Stimulated activated naive B cell treated with anti-CD40 and anti-IgM and Interleukin-4, amounts not matched to agents 10 μg/mL and 1 μg/mL and 100 μg/mL, for 72 hours (primary cell): ENCODE measurements at places on chromosomes 4 and X.

- no peaks in the 10 kb centered on the region for H3K36me3 ChIP-seq
- no peak for DNase-seq
- no peak overlapping the region for H3K27ac ChIP-seq
- H3K4me3 ChIP-seq: no peak overlapping the region
- H3K27me3 ChIP-seq: peaks cover under 1% of the 10 kb centered on the region
- H3K4me1 ChIP-seq: no peaks in the 10 kb centered on the region
Measured at GRCh38 chr4:95155759-95156451, 392.9 kb downstream of the UNC5C start.

- H3K4me3 ChIP-seq: peak overlapping the region; percentile 31
- DNase-seq: peak; percentile 43
- H3K36me3 ChIP-seq: no peaks in the 10 kb centered on the region
Measured at GRCh38 chr4:140243278-140243753, 89.3 kb upstream of the MAML3 start.

- H3K27me3 ChIP-seq: peaks cover 13% of the 10 kb centered on the region
- peaks cover 28% of the 10 kb centered on the region for H3K4me1 ChIP-seq
- peak overlapping the region; percentile 60 for H3K27ac ChIP-seq
- H3K4me3 ChIP-seq: no peak overlapping the region
- peaks cover 24% of the 10 kb centered on the region for H3K36me3 ChIP-seq
Measured at GRCh38 chrX:10126044-10126443, 30.7 kb upstream of the CLCN4 start.

GRCh38 chrX:1392376-1393068, 609 bp upstream of the SLC25A6 start:
- H3K27ac ChIP-seq: peak overlapping the region; percentile 99
- H3K36me3 ChIP-seq: peaks cover 73% of the 10 kb centered on the region
- H3K27me3 ChIP-seq: no peaks in the 10 kb centered on the region

GRCh38 chr4:151624626-151625565, 135.9 kb downstream of the GATB start:
- H3K4me3 ChIP-seq: no peak overlapping the region
- no peaks in the 10 kb centered on the region for H3K4me1 ChIP-seq
- no peaks in the 10 kb centered on the region for H3K36me3 ChIP-seq
- DNase-seq: no peak

DNA sequence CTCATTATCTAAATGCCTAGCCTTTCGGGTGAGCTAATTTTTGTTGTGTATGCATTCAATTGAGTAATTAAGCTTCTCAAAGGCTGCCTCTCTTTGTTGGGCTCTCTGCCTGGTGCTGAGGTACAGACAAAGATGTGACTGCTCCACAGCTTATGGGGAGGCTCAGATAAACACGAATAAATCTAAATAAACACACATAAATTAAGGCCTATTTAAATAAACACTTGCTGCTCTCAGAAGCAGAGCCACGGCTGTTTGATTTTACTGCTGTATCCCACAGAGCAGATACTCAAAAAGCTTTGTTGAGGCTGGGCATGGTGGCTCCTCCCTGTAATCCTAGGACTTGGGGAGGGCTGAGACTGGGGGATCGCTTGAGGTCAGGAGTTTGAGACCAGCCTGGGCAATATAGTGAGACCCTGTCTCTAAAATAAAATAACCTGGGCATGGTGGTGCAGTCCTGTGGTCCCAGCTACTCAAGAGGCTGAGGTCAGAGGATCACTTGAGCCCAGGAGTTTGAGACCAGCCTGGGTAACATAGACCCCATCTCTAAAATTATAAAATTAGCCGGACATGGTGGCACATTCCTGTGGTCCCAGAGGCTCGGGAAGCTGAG, 8.4 kb upstream of the CD99 start:
- DNase-seq: no peak
- H3K36me3 ChIP-seq: peaks cover 21% of the 10 kb centered on the region
- H3K27ac ChIP-seq: no peak overlapping the region
- H3K27me3 ChIP-seq: no peaks in the 10 kb centered on the region
- no peaks in the 10 kb centered on the region for H3K4me1 ChIP-seq

GRCh38 chrX:136909706-136910564, 29.4 kb upstream of the RBMX start:
- peaks cover 2% of the 10 kb centered on the region for H3K36me3 ChIP-seq
- H3K27ac ChIP-seq: peak overlapping the region; percentile 89
- no peaks in the 10 kb centered on the region for H3K27me3 ChIP-seq
- peaks cover 15% of the 10 kb centered on the region for H3K4me1 ChIP-seq
- peak; percentile 19 for DNase-seq

GRCh38 chr4:41514766-41515481, 23.0 kb upstream of the LIMCH1 start:
- H3K4me1 ChIP-seq: no peaks in the 10 kb centered on the region
- DNase-seq: no peak
- no peak overlapping the region for H3K4me3 ChIP-seq
- no peak overlapping the region for H3K27ac ChIP-seq
- H3K36me3 ChIP-seq: no peaks in the 10 kb centered on the region

DNA sequence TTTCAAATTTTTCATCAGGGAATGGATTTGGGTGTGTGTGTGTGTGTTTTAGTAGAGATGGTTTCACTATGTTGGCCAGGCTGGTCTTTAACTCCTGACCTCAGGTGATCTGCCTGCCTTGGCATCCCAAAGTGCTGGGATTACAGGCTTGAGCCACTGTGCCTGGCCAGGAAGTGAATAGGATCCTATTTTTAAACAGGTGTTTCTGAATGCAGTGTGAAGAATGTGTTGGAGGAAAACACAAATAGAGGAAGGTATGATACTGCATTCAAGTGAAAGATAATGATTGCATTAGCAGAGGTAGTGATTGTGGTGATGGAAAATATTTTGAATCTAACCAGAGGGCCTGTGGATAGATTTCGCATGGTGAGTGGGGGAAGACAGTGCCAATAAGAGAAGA, 189.6 kb downstream of the TENM3 start:
- no peaks in the 10 kb centered on the region for H3K36me3 ChIP-seq
- peaks cover 12% of the 10 kb centered on the region for H3K27me3 ChIP-seq
- no peak for DNase-seq
- H3K4me3 ChIP-seq: no peak overlapping the region
- no peaks in the 10 kb centered on the region for H3K4me1 ChIP-seq
